ENCODE measurements at places on chromosomes 6 and 20.

GRCh38 chr6:5707281-5708045, 299.3 kb downstream of the NRN1 start:
- no peak for DNase-seq

DNA sequence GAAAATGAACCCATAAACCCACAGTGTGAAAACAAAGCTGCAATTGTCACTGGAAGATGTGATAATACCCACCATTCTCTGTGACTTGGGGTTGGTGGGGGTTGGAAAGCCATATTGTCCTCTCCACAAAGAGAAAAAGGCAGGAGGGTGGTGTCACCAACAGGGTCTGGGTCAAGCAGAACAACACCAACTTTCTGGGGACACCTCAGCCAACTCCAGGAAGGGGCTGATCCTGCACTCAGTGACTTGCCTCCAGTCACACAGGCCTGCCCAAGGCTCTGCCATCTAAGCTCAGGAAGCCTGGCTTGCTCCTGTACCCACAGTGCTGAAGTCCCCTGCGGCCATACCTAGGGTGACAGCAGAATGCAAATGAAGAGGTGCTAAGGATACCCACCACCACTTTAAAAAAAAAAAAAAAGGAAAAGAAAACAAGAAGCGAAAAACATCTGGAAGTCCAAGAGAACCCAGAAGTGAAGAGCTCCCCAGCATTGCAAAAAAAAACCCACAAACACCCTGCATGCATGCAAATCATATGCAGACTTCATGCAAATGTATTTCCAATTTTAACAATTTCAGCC, 110.6 kb downstream of the PREX1 start:
- DNase-seq, result no peak

GRCh38 chr6:152428126-152428525, 209.0 kb downstream of the SYNE1 start:
- no peak for DNase-seq

- DNase-seq, result no peak
Measured at GRCh38 chr6:90488816-90489215, 98.1 kb downstream of the MAP3K7 start.

GRCh38 chr6:49950415-49950751, 13.6 kb downstream of the DEFB114 start:
- no peak for DNase-seq

- DNase-seq, result no peak
Measured at GRCh38 chr6:24680582-24680981, 13.7 kb downstream of the ACOT13 start.

DNA sequence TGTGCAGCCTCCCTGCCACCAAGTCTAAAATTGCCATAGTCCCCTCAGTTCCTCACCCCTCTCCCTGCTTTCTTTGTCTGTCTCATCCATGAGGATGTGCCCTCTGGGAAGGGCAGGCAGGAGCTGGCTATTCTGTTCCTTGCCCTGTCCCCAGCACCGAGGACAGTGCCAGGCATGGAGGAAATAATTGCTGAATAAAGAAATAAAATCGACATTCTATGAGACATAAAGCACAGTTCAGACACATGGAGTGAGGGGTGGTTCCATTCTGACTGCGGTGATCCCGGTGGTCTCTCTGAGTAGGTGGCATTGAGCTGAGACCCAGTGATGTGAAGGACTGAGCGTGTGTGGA, 23.5 kb upstream of the NOL4L start:
- no peak for DNase-seq

Data from renal pelvis (tissue), 12 donors.